HFFc6 (cell line): ENCODE measurements at places on chromosomes 3 and 15. TPM values are rescaled to one million over a fixed set of nuclear protein-coding genes. Genes with fewer than 3 reads are reported as not detected.
A peak's percentile ranks its signal among the peaks of the same experiment; 100 is the strongest.

The SLC4A7 gene
- total RNA-seq, result 48.8 to 61.4 TPM (median 49.1 TPM) in 3 replicates

DNA sequence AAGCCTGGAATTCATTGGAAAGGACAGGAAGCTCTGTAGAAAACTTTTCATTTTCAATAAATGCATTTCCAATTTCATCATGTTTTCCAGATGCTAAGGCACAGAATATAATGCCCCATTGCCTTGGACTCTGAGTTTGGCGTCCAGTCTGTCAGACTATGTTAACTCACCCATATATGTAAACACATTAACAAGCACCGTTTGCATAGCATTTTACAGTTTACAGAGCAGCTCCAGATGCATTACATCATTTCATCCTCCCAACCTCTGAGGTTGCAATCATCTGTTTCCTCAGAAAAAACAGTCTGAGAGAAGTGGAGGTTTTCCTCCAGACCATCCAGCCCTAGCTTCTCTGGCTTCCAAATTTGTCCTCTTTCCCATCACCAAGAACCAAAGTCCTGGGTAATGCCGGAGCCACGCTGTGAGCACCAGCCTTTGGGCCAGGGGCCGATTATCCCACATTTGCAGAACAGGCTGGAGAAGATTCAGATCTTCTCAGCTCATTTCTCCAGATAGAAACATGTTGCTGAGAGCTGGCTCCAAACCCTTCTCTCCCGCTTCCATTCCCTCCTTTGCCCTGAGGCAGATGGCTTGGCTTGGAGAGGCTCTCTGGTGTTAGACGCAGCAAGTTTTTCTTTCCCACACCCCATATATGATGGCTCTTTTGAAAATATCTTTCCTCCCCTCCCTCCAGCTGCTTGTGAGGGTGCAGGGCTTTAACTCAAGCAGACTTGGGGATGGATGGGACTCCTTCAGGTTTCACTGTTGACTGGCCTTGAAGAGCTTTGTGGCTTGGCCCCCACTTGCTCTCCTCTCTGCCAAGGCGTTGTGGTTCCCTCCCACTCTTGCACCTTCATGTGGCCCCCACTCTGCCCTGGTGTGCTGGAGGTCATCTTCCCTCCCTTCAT lies 26.0 kb downstream of the CYP19A1 start:
- H3K4me1 ChIP-seq, result peaks cover 13% of the 10 kb centered on the region; the same call in 1 of the 2 replicates
- DNase-seq, result no peak
- no peak overlapping the region for H3K4me3 ChIP-seq
- no peaks in the 10 kb centered on the region for H3K36me3 ChIP-seq
- no peak overlapping the region for H3K27ac ChIP-seq
- H3K27me3 ChIP-seq, result peaks cover 36% of the 10 kb centered on the region

The STX19 gene
- total RNA-seq, result not detected in 3 replicates

DNA sequence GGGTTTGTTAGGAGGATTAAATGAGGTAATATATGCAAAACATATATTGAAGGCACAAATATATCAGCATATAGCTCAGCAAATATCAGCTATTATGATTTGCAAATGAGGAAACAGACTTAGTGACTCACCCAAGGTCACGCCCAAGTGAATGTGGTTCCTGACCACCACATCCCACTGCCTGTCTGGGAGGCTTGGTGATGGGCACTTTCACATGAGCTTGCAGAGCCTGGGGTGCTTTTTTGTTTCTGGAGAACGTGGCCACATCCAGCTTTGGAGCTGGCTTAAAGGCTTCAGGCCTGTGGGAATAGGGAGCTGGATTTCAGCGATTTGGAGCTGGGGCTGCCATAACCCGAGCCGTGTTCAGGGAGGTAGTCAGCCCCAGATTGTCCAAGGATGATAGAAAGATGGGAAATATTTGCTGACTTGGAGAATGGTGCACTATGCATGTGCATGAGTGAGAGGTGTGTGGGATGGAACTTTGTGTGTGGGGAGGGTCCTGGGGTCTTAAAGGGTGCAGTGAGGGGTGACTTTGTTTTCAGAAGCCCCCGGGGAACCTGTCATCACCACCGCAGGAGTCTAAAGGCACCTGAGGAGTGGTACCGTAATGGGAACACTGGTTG lies 12.0 kb upstream of the FGD5 start:
- H3K4me3 ChIP-seq, result no peak overlapping the region
- H3K36me3 ChIP-seq, result no peaks in the 10 kb centered on the region
- H3K4me1 ChIP-seq, result no peaks in the 10 kb centered on the region
- no peak overlapping the region for H3K27ac ChIP-seq
- DNase-seq, result no peak

The MUSTN1 gene
- total RNA-seq, result not detected in 3 replicates

DNA sequence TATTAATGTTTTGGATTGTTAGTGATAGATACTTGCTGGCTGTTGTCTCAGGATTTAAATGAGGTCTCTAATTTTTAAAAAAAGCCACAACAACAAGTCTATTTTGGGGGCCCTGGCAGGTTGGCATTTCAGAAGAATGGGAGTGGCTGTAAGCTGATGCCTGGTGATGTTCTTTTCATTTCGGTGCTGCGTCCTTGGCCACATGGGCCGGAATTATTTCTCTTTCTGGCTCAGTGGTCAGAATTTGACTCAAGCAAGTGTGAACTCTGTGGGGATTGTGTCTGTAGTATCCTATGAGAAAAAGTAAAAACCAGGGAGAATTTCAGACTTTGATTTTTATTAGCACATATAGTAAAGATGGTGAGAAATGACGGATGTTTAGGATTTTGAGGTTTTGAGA lies 203.0 kb downstream of the AKAP13 start:
- peaks cover 42% of the 10 kb centered on the region for H3K36me3 ChIP-seq
- DNase-seq, result no peak
- peaks cover 53% of the 10 kb centered on the region for H3K4me1 ChIP-seq
- no peak overlapping the region for H3K27ac ChIP-seq

GRCh38 chr3:57792198-57792597 lies 36.1 kb downstream of the SLMAP start:
- H3K4me3 ChIP-seq, result no peak overlapping the region
- no peaks in the 10 kb centered on the region for H3K36me3 ChIP-seq
- peaks cover 35% of the 10 kb centered on the region for H3K4me1 ChIP-seq
- no peak for DNase-seq

- H3K4me1 ChIP-seq, result no peaks in the 10 kb centered on the region
- no peak overlapping the region for H3K4me3 ChIP-seq
- no peak for DNase-seq
- H3K27ac ChIP-seq, result no peak overlapping the region
- H3K27me3 ChIP-seq, result peaks cover 51% of the 10 kb centered on the region
- H3K36me3 ChIP-seq, result no peaks in the 10 kb centered on the region
These were observed 33.9 kb downstream of the IQSEC1 start for GRCh38 chr3:13039213-13039896.

The P2RY14 gene
- total RNA-seq, result not detected in 3 replicates

DNA sequence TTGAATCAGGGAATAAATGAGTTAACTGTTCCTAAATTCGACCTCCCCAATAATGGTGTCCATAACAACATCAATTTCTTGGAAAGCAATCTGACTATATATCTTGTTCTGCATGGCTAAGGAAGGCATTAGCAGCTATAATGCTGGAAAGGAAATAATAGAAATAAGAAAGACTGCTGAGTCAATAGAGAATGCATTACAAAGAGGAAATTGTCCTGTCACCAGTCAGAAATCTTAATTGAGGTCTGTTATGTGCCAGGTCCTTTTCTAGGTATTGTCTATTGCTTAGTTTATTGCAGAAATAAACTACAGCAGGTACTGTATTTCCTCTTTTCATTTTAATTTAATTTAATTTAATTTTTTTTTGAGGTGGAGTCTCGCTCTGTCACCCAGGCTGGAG lies 5.9 kb upstream of the PPP1R2 start:
- no peaks in the 10 kb centered on the region for H3K36me3 ChIP-seq
- H3K4me1 ChIP-seq, result peaks cover 31% of the 10 kb centered on the region
- peaks cover 20% of the 10 kb centered on the region for H3K27me3 ChIP-seq

The MKRN2 gene
- total RNA-seq, result 32.2 and 34.5 TPM in 2 replicates

DNA sequence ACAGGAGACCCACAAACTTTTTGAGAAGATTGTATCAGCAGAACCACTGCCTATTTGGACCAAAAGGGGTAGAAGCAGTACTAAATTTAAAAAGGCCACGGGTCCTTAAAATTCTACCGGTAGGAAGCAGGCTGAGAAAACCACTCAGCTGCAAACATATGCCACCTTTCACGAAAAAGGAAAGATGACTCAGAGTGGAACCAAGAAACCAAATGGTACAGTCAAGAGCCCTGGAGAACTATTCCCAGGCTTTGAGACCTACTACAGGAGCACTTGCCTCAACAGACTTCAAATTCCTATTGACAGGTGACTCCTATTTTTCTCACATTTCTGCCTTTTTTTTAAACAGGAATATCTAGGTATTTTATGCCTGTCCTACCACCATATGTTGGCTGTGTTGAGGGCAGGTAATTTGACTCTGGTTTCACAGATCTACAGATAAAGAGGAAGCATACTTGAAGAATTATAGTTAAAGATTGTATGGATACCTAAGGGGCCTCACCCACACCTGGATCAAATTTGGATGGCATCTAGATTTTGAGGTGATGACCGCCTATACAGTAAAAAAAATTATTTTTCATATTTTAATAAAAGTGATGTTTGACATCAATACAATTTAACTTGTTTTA lies 10.1 kb downstream of the GOLIM4 start:
- DNase-seq, result no peak
- H3K4me1 ChIP-seq, result peaks cover 93% of the 10 kb centered on the region
- no peaks in the 10 kb centered on the region for H3K27me3 ChIP-seq
- H3K27ac ChIP-seq, result peak overlapping the region; percentile 46; the same call in 1 of the 2 replicates
- H3K36me3 ChIP-seq, result peaks cover 26% of the 10 kb centered on the region

The C3orf85 gene
- total RNA-seq, result not detected in 3 replicates

The PLA2G4E gene
- total RNA-seq, result not detected in 2 replicates

DNA sequence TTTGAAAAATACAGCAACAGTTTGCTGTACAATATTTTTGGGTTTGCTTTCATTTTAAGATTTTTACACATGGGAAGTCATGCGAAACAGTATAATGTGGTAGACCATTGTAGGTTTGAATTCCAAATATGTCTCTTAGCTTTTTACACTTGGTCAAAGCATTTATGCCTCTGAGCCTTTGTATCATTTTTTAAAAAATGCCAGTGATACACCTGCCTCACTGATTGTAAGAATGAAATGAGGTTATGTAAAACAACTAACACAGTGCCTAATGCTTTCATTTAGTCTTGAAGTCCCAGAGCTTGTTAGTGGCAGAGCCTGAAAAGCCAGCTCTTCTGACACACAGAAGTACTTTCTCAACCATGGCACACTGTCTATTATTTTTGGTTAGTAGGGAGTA lies 202.0 kb downstream of the UBE2E2 start:
- no peak overlapping the region for H3K4me3 ChIP-seq
- H3K27ac ChIP-seq, result no peak overlapping the region
- no peak for DNase-seq

The CTXND1 gene
- not detected in 3 replicates for total RNA-seq

The CLDN11 gene
- 3.0 to 70.6 TPM (median 3.5 TPM) in 3 replicates for total RNA-seq

DNA sequence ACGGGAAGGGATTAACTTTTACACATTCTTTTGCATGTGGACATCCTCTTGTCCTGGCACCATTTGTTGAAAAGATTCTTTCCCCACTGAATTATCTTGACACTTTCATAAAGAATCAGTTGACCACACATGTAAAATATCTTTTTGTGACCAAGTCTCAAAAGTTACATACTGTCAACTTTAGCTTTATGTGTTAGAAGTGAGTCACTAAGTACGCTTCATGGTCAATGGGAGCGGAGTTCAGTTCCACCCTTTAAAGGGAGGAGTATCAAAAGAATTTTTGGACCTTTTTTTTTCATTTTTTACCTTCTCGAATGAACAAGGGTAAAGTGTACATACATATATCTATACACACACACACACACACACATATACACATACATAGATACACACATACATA lies 35.4 kb downstream of the MAPK6 start:
- no peak overlapping the region for H3K27ac ChIP-seq
- peaks cover 35% of the 10 kb centered on the region for H3K4me1 ChIP-seq
- no peaks in the 10 kb centered on the region; the same call in 1 of the 2 replicates for H3K27me3 ChIP-seq

DNA sequence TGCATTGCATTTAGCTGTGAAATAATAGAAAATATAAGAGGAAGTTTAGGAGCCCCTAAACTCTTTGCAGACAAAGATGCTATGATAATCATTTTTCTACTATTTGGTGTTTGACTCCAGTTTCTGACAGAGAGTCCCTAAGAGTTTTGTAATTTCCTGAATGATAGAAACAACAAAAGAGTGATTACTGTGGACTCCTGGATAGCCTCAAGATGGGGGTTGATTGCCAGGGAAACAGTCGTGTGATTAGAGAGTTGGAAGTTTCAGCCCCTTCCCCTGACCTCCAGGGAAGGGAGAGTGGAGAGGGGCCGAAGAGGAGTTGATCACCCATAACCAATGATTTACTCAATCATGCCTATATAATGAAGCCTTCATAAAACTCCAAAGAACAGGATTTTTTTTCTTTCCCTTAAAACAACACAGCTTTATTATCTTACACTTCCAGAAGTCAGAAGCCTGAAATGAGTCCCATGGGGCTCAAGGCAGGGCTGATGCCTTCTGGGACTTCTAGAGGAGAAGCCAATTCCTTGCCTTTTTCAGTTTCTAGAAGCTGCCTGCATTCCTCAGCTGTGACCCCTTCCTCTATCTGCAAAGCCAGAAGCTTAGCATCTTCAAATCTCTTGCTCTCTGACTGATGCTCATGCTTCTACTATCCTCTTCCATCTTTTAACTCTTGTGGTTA lies 292.3 kb upstream of the ZPLD1 start:
- no peak for DNase-seq
- peaks cover 29% of the 10 kb centered on the region for H3K4me1 ChIP-seq
- no peaks in the 10 kb centered on the region for H3K36me3 ChIP-seq
- H3K4me3 ChIP-seq, result no peak overlapping the region
- no peak overlapping the region for H3K27ac ChIP-seq

DNA sequence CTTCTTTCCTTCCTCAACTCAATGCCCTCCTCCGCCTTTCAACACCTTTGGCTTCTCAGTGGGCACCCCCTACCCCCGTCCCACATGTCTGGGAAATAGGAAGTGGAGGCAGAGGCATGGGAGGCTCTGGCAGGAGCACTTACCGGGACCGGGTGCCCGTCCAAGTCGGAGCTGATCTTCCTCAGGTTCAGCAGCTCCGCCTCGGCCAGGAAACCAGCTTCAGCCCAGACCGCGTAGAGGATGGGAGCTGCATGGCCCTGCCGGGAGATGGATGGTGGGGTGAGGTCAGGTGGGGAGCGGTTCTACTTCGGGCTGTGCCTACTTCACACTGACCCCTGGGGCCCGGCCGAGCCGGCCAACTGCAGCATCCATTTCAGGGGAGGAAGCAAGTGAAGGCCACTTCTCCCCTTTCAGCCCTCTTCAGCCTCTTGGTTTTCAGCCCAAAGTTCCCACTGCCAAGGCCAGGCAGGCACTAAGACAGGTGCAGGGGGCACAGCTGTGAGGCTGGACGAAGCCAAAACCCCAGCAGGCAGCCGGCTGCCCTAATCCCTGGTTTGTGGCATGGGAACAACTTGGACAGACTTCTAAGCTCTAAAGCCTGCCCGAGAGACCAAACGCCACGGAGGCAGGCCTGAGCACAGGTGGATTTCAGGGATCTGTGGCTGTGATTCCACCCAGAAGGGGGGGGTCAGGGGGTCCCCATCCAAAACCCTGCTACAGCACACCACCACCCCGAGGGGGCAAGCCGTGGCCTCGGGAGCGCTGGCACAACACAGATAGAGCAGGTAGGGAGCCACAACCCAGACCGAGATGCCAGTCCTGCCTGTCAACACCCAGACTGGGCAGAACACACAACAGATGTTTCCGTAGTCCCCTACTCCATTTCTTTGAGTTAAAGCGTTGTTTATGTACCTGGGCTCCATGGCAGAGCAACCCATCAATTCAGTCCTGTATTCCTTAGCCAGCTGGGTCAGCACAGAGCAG lies 14.5 kb downstream of the TKT start:
- H3K27ac ChIP-seq, result peak overlapping the region; percentile 95
- H3K36me3 ChIP-seq, result peaks cover 56% of the 10 kb centered on the region
- H3K4me1 ChIP-seq, result peaks cover 91% of the 10 kb centered on the region
- no peak overlapping the region for H3K4me3 ChIP-seq
